Stimulated activated CD4-positive, alpha-beta T cell treated with anti-CD3 and anti-CD28 coated beads, Interleukin-12 subunit alpha, Interleukin-12 subunit beta, amount 100 ng/mL, for 48 hours (primary cell): ENCODE measurements at places on chromosomes 11 and 22.

- DNase-seq: no peak
Measured at GRCh38 chr11:84558085-84558905, 1068.8 kb downstream of the DLG2 start.

GRCh38 chr11:45655347-45655756, 10.1 kb downstream of the CHST1 start:
- peak; percentile 65 for DNase-seq

- DNase-seq: no peak
Measured at GRCh38 chr11:22859756-22860155, 518 bp downstream of the CCDC179 start.

DNA sequence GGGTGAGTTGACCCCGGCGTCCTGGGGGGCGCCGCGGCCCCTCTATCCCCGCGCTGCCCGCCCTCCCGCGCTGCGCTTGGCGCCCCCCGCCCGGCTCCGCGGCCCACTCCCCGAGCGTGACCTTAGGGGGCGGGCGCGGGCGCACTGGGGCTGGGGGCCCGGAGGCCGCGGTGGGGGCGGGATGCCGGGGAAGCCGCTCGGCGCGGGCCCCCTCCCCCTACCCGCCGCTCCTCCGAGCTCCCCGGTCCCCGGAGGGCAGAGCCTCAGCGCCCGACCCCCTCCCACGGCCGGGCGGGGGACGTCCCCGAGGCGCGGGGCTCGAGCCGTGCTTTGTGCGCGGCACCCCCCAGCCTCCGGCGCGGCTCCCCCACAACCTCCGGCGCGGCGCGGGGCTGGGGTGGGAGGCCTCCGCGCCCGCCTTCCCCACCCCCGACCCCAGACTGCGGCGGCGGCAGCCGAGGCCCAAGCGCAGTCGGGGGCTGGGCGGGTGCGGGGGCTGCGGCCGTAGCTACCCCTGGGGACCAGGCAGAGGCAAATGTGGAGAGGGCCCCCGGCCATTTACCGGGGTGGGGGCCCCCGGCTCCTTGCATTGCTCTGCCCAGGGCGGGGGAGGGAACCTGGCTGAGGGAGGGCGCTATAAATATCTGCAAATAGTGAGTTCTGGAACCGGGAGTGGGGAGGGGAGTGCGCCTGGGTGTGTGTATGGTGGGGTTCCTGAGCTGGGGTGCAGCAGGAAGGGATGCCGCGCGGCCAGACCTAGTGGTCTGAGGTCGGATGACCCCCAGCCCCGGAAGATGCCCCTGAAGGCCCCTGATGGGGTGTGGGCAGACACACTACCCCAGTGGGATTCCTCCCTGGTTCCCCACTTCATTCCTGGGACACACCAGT, 988 bp downstream of the MGAT3 start:
- DNase-seq: no peak

- peak; percentile 73 for DNase-seq
Measured at GRCh38 chr22:46798366-46799350, 36.2 kb downstream of the TBC1D22A start.

DNA sequence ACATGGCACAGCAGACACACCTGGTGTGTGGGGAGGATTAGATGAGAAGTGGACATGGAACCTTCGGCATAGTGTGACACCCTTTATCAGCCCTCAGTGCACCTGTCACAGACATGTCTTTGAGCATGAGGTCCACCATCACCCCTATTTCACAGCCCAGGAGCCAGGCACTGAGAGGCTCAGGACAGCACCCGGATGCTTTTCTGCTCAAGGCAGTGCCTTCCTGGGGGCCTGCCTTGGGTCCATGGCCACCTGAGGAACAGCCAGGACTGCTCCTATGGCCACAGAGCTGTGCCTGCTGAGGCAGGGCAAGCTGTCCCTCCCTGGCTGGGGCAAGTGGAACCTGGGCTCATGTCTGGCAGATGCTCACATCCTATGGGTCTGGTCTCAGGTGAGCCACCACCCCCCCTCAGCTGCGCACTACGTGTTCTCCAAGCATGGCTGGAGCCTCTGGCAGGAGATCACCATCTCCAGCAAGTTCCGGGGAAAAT, 75.8 kb downstream of the MORC2 start:
- DNase-seq: no peak
